ENCODE measurements at places on chromosomes 3 and 15.

DNA sequence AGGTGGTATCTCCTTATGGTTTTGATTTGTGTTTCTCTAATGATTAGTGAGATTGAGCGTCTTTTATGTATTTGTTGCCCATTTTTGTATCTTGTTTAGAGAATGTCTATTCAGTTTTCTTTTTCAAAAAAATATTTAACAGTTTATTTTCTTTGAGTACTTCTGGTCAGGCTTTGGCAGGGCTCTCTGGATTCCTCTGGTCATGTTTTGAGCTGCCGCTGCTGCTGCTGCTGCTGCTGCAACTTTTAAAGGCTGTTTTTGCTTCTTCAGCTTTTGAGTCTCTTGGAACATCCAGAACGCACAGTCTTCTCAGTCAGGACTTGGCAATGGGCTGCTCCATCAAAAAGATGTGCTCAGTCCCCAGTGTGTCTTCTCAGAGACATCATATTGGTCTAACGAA is 40.1 kb downstream of the REC114 start:
- DNase-seq: no peak

GRCh38 chr3:41581700-41582099 is 380.2 kb downstream of the ULK4 start:
- no peak for DNase-seq

GRCh38 chr3:40170395-40170794 is 139.1 kb upstream of the EIF1B start:
- DNase-seq: no peak

- no peak for DNase-seq
Observed at GRCh38 chr3:152076148-152076547, 192.6 kb upstream of the MBNL1 start.

DNA sequence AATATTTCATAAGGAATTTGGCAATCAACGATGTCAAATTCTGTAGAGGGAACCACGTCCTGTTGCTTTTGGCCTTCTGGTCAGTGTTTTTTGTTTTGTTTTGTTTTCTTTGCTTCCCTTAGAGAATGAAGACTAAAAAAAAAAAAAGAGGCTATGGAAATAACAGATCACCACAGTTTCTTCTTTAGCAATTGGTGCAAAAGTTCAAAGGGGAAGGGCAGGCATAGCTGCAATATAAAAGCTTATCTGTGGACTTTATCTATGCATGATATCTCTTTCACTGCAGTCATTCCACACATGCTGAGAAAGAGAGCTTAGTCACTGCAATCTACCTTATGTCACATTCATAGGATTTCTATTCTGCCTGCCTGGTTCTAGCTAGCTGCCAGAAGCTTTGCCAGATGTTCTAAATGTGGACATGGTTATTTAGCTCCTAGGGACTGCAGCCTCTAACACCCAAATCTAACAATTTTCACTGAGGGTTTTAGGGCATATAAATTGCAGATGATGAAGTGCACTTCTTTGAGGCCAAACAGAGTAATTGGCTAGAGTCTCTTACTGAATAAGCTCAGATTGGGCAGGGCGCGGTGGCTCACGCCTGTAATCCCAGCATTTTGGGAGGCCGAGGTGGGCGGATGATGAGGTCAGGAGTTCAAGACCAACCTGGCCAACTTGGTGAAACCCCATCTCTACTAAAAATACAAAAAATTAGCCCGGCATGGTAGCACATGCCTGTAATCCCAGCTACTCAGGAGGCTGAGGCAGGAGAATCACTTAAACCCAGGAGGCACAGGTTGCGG is 637.2 kb downstream of the NTRK3 start:
- no peak for DNase-seq

- no peak for DNase-seq
Observed at GRCh38 chr3:42670051-42670576, 15.2 kb upstream of the KLHL40 start.

DNA sequence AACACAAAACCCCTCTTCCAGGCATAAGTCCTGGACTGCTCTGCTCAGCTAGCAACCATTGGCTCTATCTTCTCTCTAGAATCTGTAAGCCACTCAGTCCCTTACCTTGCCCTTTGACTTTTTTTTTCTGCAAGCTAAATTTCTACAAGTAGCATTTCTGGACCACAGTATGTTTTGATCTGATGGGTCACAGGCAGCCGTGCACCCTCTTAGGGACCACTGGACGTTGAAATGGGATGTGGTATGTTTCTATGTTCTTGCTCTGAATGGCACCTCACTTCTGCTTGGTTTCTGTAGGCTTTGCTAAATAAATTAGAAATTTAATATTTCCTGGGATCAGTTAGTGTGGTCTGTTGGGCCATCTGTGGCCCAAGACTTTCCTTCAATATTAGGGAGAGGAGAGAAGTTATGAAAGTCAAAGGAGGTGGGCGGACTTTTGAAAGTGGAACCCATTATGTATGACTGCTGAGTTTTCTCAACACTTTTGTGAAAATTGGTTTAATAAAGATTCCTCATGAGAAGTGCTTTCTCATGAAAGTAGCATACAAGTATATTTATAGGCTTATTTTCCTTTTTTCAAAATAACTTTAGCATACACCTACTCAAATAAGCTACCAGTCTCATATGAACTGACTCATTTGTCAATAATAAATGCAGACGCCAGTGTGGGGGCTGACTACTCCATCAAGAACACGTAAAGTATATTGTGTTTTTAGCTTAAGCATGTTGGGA is 18.4 kb upstream of the TIPARP start:
- DNase-seq: no peak

DNA sequence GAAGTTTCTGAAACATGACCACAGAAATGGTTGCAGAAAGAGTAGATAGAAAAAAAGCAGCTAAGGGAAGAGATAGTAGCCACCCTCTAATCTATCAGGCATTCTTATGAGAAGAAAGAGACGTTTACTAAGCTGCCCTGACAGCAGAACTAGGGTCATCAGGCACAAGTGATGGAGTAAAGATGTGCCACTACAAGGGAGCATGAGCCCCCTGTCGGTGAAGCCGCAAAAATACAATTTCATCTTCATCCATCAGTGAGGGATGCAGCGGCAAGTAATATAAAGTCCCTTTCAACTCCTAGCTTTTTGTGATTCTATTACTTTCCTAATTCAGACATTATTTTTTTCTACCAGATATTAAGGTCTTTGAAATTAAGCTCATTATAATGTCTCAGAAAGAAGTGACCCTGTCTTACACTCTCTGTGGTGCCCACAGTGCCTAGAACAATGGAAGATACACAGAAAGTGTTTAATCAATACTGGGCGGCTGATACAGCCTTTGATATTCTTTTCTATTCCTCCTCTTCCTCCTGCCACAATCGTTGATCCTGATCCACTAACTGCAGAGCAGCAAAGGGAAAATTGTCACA is 651.6 kb downstream of the NTRK3 start:
- DNase-seq: peak; percentile 22

DNA sequence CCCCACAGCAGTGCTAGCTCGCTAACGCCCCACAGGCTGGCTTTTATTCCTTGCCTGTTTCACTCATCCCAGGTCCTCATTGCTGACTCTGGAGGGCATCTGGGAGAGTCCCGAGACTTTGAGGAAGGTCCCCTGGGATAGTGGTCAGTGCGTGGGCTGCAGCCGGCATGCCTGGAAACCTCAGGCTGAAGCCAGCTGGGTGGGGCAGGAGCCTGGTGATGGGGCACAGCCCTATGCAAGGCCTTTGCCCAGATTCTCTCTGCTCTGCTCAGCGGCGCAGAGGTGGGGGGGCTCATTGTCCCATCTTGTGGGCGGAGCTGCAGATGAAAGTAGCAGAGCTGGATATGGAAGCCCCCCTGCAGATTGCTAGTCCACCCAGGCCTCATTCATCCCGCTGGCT is 55.7 kb upstream of the SMAD6 start:
- no peak for DNase-seq

DNA sequence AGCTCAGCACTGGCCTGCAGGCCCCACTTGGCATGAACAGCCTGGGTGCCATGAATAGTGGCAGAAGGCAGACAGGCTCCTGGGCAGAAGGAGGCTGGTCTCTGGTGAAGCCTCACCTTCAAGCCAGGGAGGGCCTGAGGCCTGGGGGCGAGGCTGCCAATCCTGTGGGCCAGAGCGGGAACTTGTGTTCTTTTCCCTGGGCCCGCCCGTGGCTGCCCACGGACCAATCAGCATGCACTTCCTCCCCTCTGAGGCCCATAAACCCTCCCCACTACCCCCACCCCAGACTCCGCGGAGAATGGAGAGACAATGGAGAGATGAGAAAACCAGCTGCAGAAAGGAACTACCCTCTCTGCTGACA is 283.8 kb upstream of the ROBO1 start:
- DNase-seq: no peak

DNA sequence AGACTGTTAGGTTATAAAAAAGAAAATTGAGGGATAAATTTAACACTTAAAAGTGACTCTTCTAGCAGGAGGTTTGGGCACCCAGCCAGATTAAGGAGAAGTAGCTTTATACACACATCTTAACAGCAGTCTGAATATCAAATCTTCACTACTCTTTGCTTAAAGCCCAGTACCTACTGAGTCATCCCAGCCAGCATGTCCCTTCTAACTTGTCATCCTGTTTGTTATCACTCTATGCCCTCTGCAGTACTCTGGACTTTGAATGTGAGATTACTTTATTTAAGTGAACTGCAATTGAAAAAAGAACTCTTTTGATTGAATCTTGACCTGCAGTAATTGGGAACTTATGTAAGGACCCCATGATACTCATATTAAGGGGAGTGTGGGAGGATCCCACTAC is 77.6 kb downstream of the FHIT start:
- no peak for DNase-seq

DNA sequence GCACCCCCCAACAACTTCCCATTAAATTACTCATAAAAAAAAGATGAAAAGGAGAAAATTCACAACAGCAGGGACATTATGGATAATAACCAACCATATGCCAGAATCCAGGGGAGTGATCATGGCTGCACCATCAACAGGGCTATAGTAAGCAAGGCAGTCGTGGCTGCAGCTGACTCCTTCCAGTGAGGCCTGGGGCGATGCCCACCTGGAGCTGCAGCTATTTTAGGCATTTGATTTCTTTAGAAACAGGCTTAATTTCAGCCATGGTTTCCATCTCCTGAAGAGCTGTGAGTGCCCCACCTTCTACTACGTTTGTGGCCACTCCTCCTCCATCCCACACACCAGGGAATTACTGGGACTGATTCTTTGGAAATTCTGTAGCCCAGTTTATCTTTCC is 84.0 kb downstream of the MINAR1 start:
- DNase-seq: no peak

- DNase-seq: no peak
Observed at GRCh38 chr3:83941990-83942745, 1016.6 kb upstream of the CADM2 start.

Data from activated CD4-positive, alpha-beta memory T cell treated with anti-CD3 and anti-CD28 coated beads for 36 hours (primary cell).